ENCODE measurements at places on chromosomes 5 and 9.

- peak; percentile 71 for DNase-seq
Observed at GRCh38 chr5:102865510-102866236, 110.6 kb downstream of the PAM start.

DNA sequence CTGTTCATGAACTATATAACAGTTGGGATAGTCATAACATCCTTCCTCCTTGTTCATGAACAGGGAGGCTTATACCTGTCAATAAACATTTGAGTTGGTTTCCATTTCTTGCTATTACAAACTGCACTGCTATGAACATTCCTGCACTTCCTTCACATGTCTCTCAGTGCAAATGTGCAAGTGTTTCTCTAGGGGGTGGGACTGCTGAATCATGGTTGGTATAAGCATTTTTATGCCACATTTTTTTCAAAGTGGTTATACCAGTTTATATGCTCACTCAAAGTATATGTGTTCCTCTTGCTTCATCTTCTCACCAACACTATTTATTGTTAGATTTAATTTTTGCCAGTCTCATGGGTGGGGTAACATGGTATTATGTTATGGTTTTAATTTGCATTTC, 25.8 kb upstream of the TPD52L3 start:
- DNase-seq: no peak

DNA sequence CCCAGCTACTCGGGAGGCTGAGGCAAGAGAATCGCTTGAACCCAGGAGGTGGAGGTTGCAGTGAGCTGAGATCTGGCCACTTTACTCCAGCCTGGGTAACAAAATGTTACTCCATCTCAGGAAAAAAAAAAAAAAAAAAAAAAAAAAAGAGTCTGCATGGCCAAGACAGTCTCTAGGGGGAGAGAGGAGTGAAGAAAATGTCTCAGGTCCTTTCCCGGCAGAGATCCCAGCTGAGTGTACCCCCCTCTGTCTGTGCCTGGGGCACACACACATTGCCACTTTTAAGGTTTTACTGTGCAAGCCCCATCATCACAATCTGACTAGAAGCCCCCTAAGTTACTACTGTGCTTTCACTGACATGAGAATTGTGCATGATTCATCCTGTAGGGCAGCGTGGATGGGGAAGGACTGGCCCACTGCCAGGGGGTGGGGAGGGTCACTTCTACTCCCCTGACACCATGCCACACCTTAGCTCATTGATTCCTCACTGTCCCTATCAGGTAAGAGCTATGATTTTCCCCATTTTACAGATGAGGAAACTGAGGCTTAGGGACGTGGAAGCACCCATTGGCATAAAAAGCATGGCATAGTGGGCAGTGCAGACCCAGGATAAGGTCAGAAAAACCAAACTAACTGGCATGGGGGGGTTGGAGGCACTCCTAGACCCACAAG, 102.3 kb upstream of the LARP1 start:
- DNase-seq: no peak

GRCh38 chr5:106303911-106304310, 1366.8 kb downstream of the EFNA5 start:
- no peak for DNase-seq

GRCh38 chr5:73412597-73412988, 36.0 kb downstream of the FOXD1 start:
- no peak for DNase-seq

- no peak for DNase-seq
Observed at GRCh38 chr5:4313138-4313537, 717.5 kb downstream of the IRX1 start.

DNA sequence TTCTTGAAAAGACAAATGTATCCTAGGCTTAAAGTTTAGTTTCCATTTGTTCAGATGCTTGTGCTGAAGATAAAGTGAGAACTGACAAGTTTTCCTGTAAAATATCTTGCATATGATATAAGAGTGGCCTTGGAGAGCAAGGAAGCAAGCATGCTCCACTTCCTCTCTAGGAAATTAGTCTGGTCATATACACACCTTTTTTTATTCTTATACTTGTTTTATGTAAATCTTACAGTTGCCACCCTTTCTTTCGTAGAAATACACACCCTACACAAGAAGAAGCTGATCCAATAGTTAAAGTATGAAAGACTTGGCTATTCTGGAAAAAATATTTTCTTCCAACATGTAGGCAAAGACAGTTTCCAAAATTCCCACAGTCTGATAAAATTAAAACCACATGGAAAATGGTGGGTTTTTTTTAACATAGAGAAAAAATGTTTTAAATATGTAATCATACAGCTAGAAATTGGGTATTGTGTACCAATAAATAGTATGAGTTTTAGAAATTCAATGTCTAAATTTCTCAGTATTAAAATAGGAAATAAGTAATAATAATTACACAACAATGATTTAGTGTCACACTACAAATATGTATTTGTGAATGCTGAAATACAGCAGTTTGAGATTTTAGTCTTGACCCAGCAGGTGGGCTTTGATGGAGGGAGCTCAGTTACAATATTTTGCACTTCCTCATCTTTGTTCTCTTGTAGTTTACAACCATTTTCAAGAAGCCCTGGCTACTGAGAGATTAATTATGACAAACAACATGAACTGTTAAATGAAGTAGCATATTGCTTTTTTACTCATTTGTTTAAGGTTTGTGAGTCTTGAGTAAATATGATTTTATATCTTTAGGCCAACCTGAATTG, 185.7 kb upstream of the GNA14 start:
- no peak for DNase-seq

DNA sequence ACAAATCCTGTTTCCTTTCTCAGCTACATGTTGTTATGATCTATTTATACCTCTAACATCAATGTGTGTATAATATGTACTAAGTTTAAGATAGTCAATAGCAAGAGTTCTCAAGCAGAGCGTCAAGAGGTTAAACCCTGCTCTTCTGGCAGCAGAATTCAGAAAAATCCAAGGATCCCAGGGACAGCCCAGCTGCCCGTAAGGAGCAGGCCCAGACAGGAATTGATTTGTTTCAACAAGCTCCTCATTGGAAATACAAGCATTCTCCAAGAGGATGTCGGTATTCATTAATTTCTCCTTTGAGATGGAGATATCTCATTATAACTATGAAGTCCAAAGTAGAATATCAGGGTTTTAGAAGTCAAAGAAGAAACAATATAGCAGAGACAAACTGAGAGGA, 14.9 kb downstream of the EFNA5 start:
- no peak for DNase-seq

- DNase-seq: peak; percentile 15
Observed at GRCh38 chr5:469752-470483, 26.9 kb downstream of the EXOC3 start.

- DNase-seq: no peak
Observed at GRCh38 chr5:129244478-129244877, 149.9 kb downstream of the ISOC1 start.

GRCh38 chr9:109805050-109805449, 25.1 kb downstream of the PALM2AKAP2 start:
- DNase-seq: peak; percentile 27

- no peak for DNase-seq
Observed at GRCh38 chr5:15092801-15093200, 221.2 kb upstream of the ANKH start.

DNA sequence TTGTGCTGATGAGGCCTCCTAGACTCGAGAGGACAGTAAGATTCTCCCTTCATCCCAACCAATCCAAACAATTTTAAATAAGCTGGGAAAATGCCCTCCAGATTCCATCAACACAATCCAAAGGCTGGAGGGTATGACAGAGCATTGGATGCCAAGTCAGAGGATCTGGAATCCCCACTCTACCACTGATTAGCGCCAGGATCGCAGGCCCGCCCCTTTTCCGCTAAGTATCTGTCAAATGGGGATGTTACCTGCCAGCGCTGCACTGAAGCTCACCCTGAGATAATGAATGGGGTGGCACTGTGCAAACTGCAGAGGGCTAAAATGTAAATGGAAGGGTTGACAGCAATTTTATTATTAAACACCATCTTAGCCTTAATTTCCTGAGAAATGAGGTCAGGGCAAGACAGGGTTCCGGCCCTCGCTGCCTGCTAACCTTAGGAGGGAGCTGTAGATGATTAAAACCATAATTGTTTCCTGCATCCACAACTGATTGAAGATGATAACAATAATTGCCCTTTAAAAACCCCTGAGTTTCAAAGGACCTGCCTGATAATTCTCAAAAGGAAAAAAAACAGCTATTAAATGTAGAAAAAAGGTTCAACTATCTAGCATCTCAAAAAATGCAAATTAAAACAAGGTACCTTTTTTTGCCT, 31.6 kb upstream of the GABBR2 start:
- DNase-seq: no peak

GRCh38 chr5:72463449-72464052, 43.7 kb downstream of the ZNF366 start:
- DNase-seq: no peak

- no peak for DNase-seq
Observed at GRCh38 chr9:79969393-79970145, 397.8 kb downstream of the TLE4 start.

- no peak for DNase-seq
Observed at GRCh38 chr5:16480821-16481538, 15.4 kb upstream of the ZNF622 start.

GRCh38 chr9:27355166-27355565, 58.2 kb upstream of the EQTN start:
- no peak for DNase-seq

DNA sequence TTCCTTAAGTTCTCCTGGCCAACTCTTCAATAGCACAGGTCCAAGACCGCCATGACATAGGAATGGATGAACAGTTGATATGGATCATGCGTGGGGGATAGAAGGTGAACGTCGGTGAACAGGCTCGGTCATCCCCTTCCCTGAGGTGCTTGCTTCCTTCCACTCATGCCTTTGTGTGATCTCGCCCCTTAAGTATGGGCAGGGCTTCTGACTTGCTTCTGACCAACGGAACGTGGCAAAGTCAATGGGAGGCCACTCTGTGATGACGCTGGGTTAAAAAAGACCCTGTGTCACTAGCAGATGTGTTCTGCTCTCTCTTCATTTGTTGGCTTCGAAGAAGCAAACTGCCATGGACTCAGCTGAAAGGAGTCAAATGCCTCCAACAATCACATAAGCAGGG, 240.5 kb upstream of the TUT7 start:
- no peak for DNase-seq

GRCh38 chr5:32017692-32018367, 156.3 kb downstream of the GOLPH3 start:
- peak; percentile 56 for DNase-seq

DNA sequence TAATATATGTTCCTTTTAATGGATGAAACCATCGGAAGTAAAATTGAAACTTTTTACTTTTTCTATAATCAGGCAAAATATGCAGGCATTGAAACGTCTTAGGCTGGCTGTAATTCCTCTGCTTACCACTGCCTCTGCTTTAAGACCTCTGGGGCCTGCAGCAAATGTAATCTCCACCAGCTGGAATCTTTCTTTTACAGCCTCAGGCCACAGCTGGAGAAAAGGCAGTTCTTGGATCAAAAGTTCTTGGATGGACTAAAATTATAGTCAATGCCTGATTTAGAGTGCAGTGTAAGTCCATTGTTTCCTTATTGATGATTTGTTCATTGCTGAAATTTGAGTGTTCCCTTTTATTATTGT, 396.7 kb downstream of the KCTD16 start:
- DNase-seq: no peak

DNA sequence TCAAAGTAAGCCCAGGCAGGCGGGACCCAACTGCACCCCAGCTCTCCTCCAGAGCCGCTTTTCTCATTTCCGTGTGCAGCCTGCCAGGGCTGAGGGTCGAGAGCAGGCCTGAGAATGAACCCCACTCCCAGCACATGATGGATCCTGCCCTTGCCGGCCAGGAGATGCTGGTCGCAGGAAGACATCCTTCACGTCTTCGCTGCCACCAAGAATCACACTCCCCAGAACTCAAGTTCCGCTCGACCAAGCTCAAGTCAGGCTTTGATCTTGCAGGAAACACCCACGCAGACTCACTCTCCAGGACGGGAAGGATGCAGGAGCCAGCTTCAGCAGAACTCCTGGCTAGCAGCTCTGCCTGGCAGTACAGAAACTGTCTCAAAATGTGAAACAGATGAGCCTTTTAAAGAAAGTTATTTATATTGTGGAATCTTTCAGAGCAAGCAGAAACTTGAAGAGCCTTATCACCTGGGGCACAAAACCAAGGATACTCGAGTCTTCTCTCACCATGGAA, 102.4 kb downstream of the ROR2 start:
- peak; percentile 84 for DNase-seq

DNA sequence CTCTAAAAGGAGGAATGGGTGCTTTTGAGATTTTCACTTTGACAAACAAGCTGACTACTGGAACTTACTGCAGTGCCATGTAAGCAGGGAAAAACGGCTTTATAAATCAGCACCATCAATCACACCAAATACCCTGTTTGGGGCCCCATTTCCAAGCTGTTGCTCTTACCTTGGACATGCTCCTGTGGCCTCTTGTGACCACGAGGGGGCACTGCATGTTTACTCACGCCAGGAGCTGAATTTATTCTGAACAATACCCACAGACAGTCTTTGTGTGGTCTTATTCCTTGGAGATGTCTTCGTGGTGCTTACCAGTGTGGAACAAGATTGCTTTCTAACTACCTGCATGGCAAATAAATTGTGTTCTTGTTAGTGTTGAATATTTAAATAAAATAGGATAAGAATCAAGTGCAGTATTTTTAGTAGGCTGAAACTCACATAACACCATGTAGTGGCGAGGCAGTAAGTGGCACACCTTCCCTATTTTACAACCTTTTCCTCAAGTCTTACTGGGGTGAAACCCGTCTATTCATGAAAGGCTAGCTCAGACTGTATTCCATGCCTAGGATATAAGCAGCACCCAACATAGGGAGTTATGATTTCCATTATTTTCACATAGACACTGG, 155.5 kb upstream of the NMUR2 start:
- peak; percentile 75 for DNase-seq

DNA sequence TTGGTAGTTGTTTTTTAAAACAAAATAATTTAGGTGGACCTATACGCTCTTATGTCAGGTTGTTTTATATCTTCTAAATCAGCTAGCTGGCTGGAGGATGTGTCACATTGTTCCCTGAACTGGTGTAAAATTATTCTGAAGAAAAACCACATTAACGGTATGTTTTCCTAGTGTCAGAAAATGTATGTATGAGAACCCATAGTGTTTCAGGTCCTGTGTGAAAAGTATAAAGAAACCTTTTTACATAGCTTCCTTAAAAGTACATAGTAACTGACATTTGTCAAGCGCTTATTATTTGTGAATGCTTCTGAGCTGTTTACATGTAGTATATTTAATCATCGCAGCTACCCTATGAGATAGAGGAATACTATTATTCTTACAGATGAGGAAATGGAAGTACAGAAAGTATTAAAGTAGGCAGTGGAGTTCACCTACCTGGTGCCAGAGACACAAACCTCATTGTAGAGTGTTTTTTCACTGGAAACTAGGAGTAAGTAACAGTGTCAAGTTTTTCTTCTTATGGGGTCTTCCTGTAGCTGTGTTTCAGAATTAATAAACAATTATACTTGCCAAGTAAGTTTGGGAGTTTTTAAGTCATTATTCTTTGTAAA, 10.4 kb upstream of the FAM120AOS start:
- DNase-seq: no peak
